Forelimb muscle (tissue), 1 donor: ENCODE measurements at places on chromosomes 4 and X.

GRCh38 chrX:11533199-11533651, 132.5 kb downstream of the ARHGAP6 start:
- DNase-seq = peak; percentile 64

- no peak for DNase-seq
Measured at GRCh38 chr4:120316416-120316815, 249.8 kb upstream of the MAD2L1 start.

- DNase-seq = no peak
Measured at GRCh38 chrX:133412665-133413064, 2.6 kb downstream of the GPC4 start.

DNA sequence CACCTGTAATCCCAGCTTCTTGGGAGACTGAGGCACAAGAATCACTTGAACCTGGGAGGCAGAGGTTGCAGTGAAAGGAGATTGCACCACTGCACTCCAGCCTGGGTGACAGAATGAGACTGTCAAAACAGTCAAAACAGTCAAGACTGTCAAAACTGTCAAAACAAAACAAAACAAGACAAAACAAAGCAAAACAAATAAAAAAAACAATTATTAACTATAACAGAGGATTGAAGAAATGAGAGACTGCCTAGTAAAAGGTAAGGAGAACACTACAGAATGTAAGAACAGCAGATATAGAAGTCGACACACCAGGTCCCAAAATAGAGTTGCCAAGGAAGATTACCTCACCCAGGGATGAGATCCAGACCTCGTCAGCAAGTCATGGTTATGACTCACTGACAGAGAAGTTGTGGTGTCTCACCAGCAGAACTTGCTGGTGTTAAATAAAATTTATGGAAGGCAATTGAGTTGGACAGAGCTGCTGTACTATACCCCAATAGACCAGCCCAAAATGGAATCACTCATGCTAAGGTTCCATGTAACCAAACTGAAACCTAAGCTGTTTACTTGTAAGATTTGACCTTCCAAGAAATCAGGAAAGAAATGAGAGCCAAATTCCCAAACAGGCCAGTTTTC, 32.1 kb upstream of the GK start:
- DNase-seq = no peak

GRCh38 chr4:153938994-153939393, 150.1 kb upstream of the SFRP2 start:
- no peak for DNase-seq

DNA sequence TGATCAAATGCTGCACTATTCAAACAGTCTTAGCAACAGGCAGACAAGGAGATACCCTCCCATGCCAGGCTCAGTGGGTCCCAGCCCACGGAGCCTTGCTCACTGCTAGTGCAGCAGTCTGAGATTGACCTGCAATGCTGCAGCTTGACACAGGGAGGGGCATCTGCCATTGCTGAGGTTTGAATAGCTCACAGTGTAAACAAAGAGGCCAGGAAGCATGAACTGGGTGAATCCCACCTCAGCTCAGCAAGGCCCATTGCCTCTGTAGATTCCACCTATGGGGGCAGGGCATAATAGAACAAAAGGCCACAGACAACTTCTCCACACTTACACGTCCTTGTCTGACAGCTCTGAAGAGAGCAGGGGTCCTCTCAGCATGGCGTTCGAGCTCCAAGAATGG, 26.6 kb upstream of the ZXDB start:
- DNase-seq = no peak

- DNase-seq = no peak
Measured at GRCh38 chrX:148441387-148441786, 59.0 kb upstream of the AFF2 start.

- DNase-seq = no peak
Measured at GRCh38 chrX:16258882-16259281, 91.6 kb downstream of the MAGEB17 start.

DNA sequence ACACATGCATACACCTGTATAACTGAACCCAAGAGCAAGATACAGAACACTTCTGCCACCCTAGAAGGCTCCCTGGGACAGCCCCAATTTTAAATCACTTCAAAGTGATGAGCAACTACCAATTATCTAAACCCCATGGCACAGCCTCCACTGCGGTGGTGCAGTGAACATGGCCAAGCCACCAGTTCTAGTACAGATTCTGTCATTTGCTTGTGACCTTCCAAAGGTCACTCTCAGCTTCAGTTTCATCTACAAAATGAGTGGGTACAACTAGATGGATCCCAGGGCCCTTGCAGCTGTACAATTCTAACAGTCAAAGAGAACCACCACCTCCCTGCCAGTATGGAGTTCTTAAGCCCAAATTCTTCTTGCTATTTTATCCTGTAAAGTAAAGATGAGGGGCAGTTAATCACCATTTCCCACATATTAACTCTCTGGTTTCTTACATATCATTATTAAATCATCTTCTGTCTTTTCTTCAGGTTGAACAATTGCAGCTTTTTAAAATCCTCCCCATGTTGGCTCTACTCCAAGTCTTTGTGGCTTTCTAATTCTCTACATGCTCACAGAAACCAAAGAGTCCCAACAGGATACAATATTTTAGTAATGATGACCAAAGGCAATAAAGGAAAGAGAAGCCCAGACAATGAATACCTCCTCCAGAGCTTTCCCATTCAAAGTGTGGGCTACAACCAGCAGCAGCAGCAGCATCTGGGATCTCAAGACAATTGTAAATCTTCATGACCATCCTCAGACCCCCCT, 39.0 kb upstream of the GPM6B start:
- no peak for DNase-seq

DNA sequence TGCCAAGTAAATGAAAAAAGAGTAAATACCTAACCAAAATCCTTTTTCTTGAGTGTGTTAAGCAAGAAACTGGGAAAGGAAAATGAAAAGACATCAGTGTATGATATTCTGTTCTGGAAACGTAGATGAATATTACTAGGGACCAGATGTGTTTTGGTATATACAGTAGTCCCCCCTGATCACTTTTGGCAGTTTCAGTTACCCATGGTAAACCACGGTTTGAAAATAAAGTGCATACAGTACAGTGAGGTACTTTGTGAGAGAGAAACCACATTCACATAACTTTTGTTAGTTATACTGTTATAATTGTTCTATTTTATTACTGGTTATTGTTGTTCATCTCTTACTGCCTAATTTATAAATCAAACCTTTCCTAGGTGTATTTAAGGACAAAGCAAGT, 250.9 kb downstream of the TENM3 start:
- DNase-seq = no peak

DNA sequence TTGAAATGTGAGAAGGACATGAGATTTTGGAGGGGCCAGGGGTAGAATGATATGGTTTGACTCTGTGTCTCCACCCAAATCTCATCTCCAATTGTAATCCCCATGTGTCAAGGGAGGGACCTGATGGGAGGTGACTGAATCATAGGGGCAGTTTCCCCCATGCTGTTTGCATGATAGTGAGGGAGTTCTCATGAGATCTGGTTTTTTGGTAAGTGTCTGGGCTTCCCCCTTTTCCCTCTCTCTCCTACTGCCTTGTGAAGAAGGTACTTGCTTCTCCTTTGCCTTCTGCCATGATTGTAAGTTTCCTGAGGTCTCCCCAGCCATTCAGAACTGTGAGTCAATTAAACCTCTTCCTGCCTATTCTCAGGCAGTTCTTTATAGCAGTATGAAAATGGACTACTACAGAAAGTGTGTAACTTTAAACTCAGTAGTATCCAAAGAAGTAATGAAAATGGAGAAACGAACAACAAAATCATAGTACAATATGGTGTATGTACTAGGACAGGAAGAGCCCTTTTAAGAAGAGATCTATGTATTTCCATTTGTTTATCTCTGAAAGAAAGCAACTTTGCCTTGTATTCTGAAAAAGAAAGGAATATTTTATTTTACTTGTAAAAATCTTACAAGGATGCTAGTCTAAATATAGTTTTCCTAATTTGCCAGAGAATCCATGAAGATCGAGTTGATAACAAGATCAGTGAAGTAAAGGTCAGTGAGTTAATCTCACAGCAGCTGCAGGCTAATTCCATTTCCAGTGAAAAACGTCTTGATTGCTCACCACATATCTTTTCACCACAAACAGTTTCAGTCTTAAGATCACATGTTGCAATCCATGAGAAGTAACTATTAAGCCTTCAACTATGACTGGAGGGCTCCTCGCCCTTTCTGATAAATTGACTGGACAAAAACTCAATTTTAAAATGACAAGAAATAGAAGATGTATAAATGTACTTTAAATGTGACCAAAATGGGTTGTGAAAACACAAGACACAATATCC, 20.5 kb downstream of the PKD2 start:
- DNase-seq = no peak

GRCh38 chr4:90160044-90160443, 32.9 kb downstream of the CCSER1 start:
- no peak for DNase-seq

DNA sequence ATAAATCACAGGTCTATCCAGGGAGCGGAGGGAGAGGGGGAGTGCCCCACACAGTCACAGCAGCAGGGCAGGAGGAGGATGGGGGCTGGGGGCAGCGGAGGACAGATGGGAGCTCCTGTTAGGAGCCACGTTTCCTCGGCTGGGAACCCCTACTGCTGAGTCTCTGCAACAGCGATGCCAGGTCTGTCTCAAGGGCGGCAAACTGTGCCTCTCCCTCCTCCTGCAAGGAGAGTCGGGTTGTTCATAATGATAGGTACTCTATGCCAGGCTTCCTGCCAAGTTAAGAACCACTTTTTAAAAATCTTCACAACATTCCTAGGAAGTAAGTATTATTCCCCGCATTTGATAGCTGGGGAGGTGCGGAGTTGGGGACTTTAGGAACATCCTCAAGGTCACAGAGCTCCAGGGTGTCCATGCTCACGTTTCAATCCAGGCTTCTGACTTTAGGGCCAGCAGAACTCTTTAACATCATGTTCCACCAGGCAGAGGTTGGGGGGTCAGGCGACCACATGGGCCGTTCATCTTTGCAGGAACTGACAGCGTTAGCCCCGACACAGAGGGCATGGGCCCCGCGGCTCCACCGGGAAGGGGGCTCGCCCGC, 98.3 kb upstream of the MAML3 start:
- no peak for DNase-seq
